ENCODE measurements at places on chromosomes 5 and 9.

- no peak for DNase-seq
Measured at GRCh38 chr9:134204991-134205578, 40.7 kb upstream of the RNU6ATAC start.

DNA sequence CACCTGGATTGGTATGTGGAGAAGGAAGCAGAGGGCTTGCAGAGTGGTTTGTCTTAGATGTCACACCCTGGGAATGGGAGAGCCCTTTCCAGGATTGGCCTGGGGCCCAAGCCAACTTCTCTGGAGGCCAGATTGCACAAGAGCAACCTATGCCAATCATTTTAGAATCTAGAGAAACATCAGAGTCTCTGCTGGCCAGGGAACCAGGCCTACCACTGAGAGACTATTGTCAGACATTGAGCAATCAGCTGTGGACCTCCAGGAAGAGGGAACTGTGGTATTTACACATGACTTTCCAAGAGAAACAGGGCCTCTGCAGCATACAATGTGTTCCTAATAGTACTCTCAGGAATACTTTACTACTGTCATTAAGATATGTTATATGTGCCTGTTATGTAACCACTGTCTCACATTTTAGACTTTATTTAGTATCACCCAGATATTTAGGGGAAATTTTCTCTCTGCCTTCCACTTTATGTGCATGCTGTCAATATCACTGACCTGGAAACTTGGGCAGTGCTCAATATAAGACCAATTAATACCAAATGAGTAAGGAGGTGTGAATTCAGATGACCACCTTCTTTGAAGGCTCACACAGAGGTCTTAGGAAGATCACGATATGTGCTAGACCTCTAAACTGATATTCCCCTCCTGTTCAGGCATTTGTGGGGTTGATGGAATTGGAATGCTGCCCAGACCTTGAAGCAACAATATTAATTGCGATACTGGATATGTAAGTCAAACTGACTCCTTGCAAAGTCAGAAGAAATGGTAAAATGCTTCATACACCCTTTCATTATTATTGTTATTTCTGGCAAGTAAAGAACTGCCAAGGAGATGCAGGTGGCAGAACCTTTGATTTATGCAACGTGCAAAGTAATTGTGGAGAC lies 20.5 kb upstream of the CCL28 start:
- no peak for DNase-seq

GRCh38 chr5:34854459-34855174 lies 15.7 kb downstream of the TTC23L start:
- DNase-seq = no peak

DNA sequence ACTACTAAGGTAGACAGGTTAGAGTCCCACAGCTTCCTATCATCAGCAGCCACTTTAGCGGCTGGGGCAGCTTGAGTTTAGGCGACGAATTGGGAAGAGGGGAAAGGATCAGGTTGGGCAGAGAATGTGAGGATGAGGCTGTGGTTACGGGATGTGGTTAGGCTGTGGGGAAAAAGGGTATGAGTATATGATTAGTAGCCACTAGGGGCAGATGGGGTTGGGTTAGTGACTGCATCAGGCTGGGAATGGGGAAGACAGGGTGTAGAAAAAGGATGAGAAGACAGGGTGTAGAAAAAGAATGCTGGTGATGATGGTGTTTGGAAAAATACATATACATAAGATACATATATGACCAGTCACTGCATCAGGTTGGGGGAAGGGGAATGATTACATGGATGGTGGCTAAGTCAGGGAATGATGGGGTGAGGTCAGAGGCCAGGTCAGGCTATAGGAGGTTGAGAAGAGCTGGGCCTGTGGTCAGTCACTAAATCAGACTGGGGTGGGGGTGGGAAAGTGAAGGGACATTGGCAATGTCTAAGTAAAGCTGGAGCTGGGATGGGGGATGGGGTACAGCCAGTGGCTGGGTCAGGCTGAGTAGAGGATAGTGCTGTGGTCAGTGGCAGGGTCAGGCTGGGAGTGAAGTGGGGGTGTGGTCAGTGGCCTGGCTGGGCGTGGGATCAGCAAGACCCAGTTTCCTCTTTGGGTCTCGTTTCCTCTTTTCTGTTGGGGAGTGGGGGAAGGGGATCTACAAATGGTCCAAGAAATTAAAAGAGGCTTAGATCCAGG lies 2.1 kb downstream of the TLN1 start:
- DNase-seq = peak; percentile 39

DNA sequence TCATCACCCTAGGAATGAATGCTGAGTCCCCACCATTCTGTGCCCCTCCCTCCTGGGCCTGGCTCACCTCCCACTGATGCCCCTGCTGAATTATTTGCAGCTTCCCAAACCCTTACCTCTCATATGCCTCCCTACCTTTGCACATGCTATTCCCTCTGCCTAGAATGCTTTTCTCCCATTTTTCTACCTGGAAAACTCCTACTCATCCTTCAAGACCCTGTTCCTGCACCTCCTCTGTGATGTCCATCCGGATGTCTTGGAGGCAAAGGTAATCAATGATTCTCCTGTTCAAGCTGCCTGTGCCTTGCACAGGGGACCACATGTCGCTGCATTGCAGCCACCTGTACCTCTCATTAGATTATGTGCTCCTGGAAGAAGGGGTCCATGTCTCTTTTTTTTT lies 104.8 kb upstream of the LMX1B start:
- no peak for DNase-seq

GRCh38 chr9:23820451-23821374 lies 5.3 kb downstream of the ELAVL2 start:
- no peak for DNase-seq

DNA sequence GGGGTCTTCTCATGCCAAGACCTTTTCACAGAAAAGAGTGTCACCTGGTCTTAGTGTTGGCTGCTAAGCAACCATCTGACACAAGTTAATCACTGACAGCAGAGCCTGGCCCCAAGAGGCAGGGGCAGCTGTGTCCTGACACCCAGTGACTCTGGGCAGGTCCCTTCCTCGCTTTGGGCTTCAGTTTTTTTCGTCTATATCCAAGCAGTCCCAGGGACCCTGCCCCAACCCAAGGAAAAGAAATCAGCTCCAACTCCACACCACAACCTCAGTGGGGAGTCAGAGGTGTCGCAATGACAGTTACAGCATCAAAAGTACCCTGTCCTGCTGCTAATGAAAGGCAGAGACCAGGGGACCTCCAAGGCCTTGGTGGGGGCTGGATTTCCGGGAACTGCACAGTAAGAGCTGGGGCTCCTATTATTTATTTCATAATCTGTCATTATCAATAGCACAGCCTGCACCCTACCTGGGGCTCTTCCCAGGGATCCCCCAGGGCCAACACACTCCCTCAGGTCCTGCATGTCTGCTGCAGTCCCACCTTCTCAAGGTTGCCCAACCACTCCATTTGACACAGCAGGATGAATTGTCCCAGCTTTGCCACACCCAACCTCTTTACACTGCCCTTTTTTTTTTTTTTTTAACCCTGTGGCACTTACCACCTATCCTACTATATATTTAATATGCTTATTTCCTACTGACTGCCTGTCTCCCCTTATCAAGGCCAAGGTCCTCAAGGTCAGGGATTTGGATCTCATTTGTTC lies 9.4 kb downstream of the ANKS6 start:
- no peak for DNase-seq

DNA sequence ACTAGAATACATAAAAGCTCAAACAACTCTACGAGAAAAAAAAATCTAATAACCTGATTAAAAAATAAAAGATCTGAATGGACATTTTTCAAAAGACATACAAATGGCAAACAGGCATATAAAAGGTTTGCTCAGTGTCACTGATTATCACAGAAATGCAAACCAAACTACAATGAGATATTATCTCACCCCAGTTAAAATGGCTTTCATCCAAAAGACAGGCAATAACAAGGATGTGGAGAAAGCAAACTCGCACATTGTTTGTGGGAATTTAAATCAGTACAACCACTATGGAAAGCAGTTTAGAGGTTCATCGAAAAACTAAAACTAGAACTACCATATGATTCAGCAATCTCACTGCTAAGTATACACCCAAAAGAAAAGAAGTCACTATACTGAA lies 20.8 kb downstream of the UGT3A2 start:
- no peak for DNase-seq
